ENCODE measurements at places on chromosomes 5 and 9.

DNA sequence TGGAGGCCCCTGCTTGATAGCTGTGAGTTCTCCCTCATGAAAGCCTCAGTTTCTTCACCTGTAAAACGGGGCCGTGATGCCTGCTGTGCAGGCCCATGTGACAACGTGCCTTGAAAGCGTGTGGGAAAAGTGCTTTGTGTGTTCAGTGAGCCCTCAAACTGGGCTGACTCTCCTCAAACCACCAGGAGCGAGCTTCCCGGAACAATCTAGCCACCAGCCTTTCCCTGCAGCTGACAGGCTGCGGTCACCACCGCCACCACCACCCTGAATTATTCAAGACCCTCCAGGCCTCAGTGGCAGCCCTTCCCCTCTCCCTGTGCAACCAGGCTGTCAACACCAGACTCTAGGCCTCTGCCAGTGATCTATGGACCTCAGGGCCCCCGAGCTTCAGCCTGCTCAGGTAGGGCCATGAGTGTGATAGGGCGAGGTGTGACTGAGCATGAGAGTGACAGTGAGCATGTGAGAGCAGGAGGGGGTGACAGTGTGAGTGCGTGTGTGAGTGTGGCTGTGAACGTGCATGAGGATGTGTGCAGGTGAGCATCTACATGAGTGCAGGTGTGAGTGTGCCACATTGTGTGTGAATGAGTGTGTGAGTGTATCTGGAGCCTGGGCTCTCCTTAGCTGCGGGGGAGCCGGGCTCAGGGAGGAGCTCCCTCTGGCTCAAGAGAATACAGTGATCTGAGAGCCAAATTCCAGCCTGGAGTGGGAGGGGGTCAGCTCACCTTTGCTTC is 53.3 kb upstream of the PSD2 start:
- no peak for DNase-seq

DNA sequence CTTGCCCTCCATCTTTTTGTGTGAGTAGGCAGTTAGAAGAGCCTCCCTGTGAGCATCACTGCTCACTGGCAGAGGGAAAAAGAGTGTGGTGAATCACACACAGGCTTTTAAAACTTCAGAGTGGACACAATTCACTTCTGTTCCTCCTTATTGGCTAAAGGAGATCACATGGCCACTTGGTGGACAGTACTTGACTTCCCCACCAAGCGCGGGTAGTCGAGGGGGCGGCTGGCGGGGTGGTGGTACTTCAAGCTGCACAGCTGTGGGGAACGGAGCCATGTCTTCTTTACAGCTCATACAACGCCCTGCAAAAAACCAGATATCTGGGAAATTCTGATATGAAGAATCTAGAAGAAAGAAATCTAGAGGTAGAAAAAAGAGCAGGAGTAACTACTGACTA is 95.4 kb downstream of the PAM start:
- DNase-seq, result no peak

GRCh38 chr9:81108821-81109220 is 580.5 kb downstream of the TLE1 start:
- no peak for DNase-seq

GRCh38 chr9:18327121-18327520 is 146.8 kb upstream of the ADAMTSL1 start:
- DNase-seq, result no peak

DNA sequence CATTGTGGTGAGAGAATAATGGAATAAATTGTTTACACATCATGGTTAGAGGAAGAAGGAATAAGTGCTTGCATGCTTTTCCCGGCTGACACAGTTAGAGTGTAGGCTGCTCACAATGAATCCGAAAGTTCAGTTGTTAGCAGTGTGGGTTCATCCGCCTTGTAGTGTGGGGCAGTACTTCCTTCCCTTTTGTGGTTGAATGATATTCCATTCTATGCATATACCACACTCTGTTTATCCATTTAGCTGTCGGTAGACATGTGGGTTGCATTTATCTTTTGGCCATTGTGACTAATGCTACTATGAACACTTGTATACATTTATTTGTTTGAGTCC is 84.0 kb downstream of the COL5A1 start:
- no peak for DNase-seq

GRCh38 chr9:97688654-97689053 is 8.5 kb downstream of the XPA start:
- DNase-seq, result no peak

GRCh38 chr5:124466011-124466410 is 280.4 kb downstream of the ZNF608 start:
- no peak for DNase-seq

GRCh38 chr9:113694912-113695311 is 181.2 kb upstream of the ZNF618 start:
- no peak for DNase-seq

GRCh38 chr5:132782101-132782500 is 5.1 kb upstream of the SEPTIN8 start:
- no peak for DNase-seq

- no peak for DNase-seq
Measured at GRCh38 chr9:134066913-134067851, 644 bp downstream of the BRD3 start.

DNA sequence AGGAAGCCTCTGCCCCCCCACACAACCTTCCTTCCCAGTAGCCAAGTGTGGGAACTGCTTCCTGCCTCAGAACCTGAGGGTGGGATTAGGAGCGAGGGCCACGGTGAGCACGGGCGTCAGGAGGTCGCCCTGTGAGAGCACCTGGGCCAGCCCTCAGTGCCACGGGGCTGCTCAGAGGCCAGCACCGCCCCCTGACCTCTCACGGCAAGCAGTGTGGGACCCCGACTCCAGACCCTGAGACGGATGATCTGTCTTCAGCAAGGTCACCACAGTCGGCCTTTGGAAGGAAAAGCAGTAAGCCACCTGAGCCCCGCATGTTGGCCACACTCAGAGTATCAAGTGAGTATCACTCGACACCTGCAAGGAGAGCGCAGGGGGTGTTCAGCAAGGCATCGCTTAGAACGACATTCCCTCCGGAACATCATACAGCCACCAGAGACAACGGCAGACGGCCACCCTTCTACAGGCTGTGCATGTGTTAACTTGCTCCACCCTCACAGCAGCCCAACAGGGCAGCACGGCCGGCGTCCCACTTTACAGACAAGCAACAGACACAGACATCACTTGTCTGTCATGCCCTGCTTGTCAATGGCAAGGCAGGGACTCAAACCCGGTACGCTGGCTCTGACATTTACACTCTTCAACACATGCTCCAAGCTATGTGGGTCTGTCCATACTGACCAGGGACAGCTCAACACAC is 50.2 kb downstream of the IPPK start:
- DNase-seq, result no peak

DNA sequence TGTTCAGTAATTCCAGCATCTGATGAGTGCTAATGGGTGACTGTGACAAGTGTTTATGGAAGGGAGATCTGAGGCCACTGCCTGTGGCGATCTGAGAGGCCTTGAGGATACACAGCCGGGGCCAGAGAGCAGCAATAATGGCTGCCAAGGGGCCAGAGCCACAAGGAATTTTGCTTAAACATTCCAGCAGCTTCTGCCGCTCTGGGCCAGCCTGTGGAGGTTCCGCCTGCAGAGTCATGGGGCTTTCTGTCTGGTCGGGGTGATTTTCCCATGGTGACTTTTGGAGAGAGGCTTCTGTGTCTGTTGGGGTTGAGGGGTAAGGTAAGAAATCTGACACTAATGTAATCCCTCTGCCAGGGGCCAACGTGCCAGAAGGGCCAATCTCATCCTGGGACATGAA is 353.5 kb downstream of the ADAMTS6 start:
- no peak for DNase-seq

DNA sequence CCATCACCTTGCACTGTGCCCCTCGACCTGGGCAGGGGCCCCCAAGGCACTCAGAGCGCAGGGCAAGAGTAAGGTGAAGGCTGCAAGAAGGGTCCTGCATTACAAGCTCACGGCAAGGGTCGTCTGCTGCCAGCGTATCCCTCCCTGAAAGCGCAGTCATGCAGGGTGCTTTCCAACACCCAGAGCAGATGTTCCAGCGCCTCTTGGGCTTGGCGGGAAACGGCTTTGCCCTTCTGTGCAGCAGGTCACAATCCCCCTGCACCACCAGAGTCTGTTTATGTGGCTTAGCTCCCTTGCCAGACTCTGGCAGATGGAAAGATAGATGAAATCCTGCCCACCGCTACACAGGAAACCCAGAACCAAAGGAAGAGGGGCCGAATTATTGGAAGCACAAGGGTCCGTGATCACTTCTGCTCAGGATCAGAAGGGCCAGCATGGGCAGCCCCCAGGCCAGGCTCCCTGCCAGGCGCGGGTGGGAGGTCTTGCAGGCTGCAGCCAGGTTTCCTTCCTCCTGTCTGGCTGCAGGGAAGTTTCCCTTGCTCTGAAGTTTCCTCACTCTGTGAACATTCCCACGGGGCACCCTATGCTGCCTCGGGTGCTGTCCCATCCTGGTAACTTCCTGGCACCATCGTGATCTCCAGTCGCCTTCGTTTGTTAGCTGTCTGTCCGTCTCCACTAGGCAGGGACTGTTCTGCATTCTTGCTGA is 132.2 kb downstream of the ZNF354C start:
- no peak for DNase-seq

- DNase-seq, result no peak
Measured at GRCh38 chr5:168468836-168469235, 17.4 kb upstream of the RARS1 start.

- no peak for DNase-seq
Measured at GRCh38 chr9:126519660-126520420, 93.9 kb upstream of the LMX1B start.

DNA sequence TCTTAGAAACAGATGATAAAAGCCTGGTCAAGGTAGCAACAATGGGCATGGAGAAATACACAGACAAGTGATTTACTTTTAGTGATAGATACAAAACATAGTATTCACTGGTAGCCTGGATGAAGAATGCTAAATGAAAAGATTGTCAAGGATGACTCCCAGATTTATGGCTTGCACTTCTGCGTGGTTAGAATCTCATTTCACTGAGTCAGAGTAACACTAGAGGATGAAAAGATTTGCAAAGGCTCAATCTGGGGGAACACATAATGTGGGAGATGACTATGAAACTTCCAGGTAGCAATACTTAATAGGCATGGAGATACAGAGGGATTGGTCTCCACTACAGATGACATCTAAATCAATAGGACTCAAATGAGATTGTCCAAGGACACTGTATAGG is 38.4 kb downstream of the AGTPBP1 start:
- DNase-seq, result no peak

- DNase-seq, result no peak
Measured at GRCh38 chr9:97747201-97747965, 50.2 kb upstream of the XPA start.

DNA sequence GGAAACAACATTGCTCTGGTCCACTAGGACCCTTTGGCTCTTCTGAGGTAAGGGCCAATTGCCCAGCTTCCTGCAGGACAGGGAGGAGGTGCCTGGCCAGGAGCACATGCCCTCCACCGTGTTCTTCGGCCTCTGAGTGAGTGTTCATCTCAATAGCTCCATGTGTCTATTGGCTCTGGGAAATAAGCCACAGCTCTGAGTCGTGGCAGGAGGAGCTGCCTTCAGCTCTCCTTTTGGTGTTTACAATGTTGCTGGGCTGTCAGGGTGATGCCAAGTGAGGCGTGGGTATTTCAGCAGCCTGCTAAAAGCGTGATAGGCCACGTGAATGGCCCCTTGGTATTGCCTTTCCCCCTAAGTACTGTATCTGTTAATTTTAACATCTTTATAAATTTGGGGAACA is 26.6 kb downstream of the GADD45G start:
- DNase-seq, result no peak

- DNase-seq, result no peak
Measured at GRCh38 chr5:56155992-56156584, 77.0 kb downstream of the ANKRD55 start.

DNA sequence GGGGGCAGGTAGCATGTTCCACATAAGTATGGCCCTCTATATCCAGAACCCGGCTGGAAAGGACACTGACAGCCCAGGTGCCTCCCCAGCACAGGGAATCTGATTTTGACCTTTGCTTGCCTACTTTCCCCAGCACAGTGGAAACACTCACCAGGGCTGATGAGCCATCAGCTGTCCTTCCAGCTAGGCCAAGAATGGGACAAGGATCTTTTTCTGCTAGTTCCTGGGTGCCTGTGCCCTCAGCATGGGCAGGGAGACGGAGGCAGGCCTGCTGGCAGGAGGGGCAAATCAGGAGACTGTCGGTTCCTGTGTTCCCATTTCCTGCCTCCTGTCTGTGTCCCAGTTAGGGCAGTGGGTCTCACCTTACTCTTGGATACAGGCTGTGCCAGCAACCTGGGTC is 1.1 kb downstream of the CYFIP2 start:
- DNase-seq, result no peak

DNA sequence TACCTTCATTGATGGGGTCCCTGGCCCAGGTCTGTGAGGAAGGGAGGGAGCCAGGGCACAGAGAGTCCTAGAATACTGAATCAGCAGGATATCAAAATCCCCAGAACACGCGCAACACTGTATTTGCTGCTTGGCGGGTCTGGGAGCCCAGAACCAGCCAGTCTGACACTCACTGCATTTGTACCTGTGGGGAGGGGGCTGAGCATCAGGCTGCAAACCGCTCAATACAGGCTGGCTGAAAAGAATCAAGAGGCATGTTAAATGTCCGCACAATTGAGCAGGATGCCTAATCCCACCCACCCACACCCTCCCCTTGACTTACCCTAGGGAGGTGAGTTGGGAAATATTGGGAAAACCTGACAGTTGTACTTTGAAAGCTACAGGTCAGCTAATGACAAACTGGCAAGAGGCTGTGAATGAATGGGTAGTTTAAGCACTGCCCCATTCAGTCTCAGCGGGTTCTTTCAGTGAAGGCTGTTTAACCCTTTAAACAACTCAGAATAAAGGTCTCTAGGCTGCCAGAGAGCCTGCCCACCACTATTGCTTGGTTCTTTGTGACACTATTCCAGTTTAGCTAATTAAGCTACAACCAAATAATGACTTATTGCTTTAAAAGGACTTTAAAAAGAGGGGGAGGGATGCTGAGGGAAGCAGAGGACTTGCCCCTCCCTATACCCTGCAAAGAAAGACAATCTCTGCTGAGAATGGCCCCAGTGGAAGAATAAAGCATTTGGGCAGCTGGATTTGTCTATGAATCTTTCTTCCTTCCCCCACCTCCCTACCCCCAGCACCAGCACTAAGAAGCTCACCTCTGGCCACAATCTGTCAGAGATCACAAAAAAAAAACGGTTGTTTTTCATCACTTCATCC is 5.0 kb downstream of the SPRY4 start:
- no peak for DNase-seq

- DNase-seq, result no peak
Measured at GRCh38 chr5:66426259-66427138, 169.7 kb upstream of the MAST4 start.

DNA sequence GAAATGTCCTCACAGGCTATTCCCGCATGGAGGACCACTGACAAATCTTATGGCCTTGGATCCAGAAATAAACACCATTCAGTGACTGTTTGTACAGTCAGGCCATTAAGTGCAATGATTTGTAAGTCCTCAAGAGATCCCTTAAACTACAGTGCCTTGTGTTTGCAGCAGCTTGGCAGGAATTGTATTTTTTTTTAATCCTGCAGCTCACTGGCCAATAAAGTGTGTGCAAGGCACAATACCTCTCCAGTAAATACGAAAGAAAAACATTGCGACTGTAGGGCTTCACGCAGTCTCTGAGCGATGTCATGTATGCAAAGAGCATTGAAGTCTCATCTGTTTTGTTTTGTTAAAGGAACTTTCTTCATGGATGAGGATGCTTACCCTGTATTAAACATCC is 74.2 kb upstream of the TUSC1 start:
- DNase-seq, result no peak

GRCh38 chr9:124780060-124780756 is 3.3 kb downstream of the OLFML2A start:
- no peak for DNase-seq

Data from SK-N-MC (cell line).